ENCODE measurements at places on chromosomes 13 and 19. TPM values are rescaled to one million over a fixed set of nuclear protein-coding genes. Genes with fewer than 3 reads are reported as not detected.

DNA sequence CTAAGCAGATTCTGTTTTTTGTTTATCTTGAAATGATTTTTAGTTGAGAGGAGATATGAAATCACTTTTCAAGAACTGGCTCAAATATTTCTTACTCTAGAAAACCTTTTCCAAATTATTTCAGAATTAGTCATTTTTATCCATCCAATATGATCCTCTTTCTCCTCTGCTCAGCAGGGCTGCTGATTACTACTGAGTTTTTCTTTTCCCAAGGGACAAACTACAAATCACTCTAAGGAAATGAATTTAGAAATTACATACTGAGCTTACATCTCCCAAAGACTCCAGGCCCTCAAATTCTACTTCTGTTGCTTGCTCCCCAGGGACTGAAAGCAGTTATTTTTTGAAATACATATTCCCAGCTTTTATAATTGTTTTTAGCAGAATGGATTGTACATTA, 87.4 kb upstream of the UFM1 start:
- DNase-seq = no peak

Gene OR7D2
- not detected for total RNA-seq

- no peak for DNase-seq
Observed at GRCh38 chr19:45469945-45470761, 2.4 kb downstream of the FOSB start.

Gene CYP2A7
- not detected for total RNA-seq

- DNase-seq = no peak
Observed at GRCh38 chr13:19657872-19658591, 24.6 kb downstream of the MPHOSPH8 start.
